ENCODE measurements at places on chromosomes 4 and X.

DNA sequence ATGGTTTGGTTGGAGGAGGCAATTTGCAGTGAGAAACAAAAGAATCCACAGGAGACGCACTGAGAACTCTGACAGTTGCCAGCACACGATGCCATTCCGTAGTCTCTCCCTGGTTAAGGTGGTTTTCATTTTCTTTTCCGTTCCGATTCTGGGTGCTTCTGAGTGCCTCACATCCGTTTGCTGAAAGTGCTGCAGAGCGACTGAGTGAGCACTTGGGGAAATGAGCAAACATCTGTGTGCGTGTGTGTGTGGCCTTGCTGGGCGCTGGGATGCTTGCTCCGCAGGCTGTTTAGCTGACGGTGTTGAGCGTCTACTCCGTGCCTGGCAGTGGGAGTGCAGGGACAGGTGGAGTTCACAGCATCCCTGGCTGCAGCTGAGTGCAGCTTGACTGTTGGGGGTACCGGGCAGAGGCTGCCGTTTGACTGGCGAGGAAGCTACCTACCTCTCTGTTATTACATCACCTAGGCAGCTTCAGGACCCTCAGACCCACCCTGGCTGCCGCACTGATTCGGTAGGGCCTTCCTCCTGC lies 49.3 kb downstream of the SORCS2 start:
- DNase-seq = no peak

DNA sequence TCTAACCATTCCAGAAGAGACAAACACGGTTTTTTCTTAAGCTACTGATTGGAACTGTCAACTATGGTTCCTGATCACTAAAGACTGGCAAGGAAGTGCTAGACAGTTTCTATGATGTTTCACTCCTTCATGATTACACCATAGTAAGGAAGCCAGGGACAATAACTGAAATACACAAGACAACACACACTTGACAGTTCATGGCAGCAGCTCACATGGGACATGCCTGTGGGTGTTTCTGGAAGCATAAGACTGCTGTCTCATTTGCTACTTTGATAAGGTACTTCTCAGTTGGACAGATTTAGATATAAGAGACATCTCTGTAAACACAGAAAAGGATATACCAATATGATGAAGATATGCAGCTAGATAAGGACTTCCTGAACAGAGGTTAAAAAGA lies 8.3 kb upstream of the IRAK1 start:
- no peak for DNase-seq

DNA sequence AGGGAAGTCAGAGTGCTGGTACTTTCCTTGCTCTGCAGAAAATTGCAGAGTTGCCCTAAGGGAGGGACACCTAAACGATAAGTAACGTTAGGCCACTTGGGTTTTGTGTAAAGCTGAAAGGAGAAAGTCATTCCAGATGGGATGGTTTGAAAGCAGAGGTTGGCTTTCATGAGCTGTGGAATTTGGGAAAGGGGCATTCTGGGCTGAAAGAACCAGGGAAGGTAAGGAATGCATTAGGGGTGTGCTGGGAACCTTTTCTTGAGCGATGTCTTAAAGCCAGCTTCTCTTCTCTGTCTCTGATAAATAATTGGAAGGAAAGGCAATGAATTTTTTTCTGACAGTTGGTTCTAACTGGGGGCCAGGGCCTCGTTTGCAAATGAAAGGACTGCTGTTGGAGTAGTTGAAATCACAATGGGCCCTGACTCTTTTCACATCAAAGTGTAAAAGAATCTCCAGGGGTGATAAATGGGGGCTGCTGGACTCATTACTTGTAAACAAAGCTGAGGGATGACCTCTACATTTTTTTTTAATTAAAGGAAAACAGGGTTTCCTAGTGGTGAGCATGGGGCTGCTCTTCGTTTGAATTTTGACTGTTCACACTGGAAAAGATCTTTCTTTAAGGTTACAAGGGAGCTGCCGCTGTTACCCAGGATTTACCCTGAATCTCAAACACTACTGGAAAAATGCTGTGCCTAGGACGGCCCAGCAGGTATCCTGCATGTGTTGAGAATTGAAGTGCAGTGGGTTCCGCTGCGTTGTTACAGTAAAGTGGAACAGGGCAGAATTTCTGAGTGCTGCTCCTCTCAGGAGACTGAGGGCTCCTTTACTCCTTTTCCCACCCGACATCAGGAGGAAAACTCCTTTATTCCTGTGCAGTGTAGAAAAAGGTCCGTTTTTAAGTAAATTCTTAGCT lies 25.0 kb downstream of the AFF1 start:
- no peak for DNase-seq

GRCh38 chrX:19799319-19800182 lies 87.8 kb downstream of the SH3KBP1 start:
- no peak for DNase-seq

GRCh38 chr4:153645183-153645582 lies 38.9 kb upstream of the TLR2 start:
- no peak for DNase-seq

- DNase-seq = no peak
Observed at GRCh38 chr4:137960371-137961050, 281.6 kb downstream of the SLC7A11 start.

- no peak for DNase-seq
Observed at GRCh38 chrX:32987142-32987541, 224.2 kb downstream of the DMD start.

- no peak for DNase-seq
Observed at GRCh38 chr4:75180790-75181776, 248.2 kb downstream of the PARM1 start.

GRCh38 chr4:10299601-10300000 lies 157.6 kb downstream of the ZNF518B start:
- no peak for DNase-seq

- DNase-seq = no peak
Observed at GRCh38 chr4:41420541-41420940, 117.4 kb upstream of the LIMCH1 start.

GRCh38 chr4:78437608-78438088 lies 113.9 kb upstream of the ANXA3 start:
- DNase-seq = no peak

DNA sequence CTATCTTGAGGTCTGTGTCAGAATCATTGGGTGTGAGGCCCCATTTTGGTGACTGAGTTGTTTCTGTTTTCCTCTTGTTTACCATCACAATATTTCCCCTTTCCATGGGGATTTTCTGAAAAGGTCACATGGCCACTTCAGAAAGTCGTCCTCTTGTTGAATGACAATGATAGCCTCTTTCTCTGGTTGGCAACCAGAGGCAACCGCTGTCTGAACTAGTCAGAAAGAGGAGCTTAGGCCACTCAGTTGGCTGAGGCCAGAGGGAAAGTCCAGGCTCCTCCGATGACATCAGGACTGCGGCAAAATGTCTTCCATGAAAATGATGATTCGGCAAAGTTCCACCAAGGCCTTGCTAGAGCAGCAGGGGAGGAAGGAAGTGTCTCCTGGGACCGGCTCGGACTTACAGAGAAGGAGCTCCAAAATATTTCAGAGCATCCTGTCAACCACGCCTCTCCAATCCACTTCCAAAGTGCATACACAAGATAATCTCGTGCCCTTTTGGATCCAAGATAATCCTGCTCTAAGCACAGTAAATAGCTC lies 19.1 kb upstream of the RBM47 start:
- no peak for DNase-seq

All from stimulated activated CD8-positive, alpha-beta memory T cell treated with anti-CD3 and anti-CD28 coated beads, Interleukin-7, amount 100 ng/mL, for 1 hour (primary cell).